Activated CD4-positive, alpha-beta T cell treated with anti-CD3 and anti-CD28 coated beads, Interleukin-2, amount 10 ng/mL, durations not matched to agents 7 days and 5 days (primary cell): ENCODE measurements at places on chromosomes 11 and 22. TPM values are rescaled to one million over a fixed set of nuclear protein-coding genes. Genes with fewer than 3 reads are reported as not detected.

DNA sequence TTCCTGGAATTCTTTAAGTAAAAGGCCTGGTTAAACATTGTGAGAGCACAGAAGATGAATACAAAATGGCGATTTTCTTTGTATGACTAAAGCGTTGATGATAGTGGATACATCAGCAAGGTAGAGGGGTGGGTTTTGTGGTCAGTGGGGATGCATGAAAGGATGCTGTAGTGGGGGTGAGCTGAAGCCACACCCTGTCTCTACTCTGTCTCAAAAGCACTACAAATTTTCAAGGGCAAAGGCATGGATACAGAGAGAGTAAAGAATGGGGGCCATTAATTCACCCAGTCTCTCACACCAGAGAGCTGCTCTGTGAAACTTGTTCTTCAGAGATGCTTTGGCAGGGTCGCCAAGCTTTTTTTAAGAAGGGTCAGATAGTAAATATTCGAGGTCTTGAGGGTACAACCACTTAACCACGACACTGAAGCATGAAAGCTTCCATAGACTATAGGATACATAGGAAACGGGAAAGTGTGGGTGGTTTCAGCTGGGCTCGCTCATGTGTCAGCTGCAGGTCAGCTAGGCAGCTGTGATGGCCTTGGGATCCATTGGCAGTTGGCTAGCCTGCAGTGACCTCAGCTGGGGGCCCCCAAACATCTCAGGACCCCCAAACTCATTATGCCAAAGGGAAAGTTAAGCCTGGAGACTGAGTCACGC lies 8.3 kb downstream of the TMEM138 start:
- H3K4me1 ChIP-seq = peaks cover 12% of the 10 kb centered on the region
- H3K4me3 ChIP-seq = no peak overlapping the region
- H3K27ac ChIP-seq = no peak overlapping the region
- peaks cover 63% of the 10 kb centered on the region for H3K36me3 ChIP-seq
- no peak for DNase-seq

- DNase-seq = no peak
- no peak overlapping the region for H3K4me3 ChIP-seq
- H3K4me1 ChIP-seq = no peaks in the 10 kb centered on the region
- no peaks in the 10 kb centered on the region for H3K27me3 ChIP-seq
Measured at GRCh38 chr11:131206671-131207070, 163.7 kb upstream of the NTM start.

- peaks cover 29% of the 10 kb centered on the region for H3K4me1 ChIP-seq
- no peaks in the 10 kb centered on the region for H3K27me3 ChIP-seq
- no peak overlapping the region for H3K4me3 ChIP-seq
- peaks cover 59% of the 10 kb centered on the region for H3K36me3 ChIP-seq
- peak overlapping the region; percentile 71 for H3K27ac ChIP-seq
Measured at GRCh38 chr22:43993072-43993760, 30.9 kb upstream of the PARVB start.

GRCh38 chr11:47131136-47131535 lies 45.5 kb downstream of the ARFGAP2 start:
- H3K36me3 ChIP-seq = no peaks in the 10 kb centered on the region
- H3K27ac ChIP-seq = no peak overlapping the region
- H3K4me1 ChIP-seq = no peaks in the 10 kb centered on the region
- no peak for DNase-seq

DNA sequence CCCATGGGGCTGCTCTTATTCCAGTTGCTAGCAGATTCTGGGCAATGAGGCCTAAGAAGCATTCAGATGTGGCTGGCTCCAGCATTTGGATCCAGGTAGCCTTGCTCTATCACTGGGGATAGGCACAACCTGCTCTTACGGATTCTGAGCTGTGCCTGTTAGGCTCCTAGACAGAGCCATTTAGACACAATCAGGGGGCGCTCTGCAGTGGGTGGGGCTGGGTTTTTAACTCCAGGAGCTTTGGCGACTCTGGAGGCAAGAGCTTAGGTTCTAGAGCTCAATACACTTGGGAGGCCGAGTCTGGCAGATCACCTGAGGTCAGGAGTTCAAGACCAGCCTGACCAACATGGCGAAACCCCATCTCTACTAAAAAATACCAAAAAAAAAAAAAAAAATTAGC lies 32.0 kb downstream of the KCNC1 start:
- H3K36me3 ChIP-seq = no peaks in the 10 kb centered on the region
- H3K4me1 ChIP-seq = no peaks in the 10 kb centered on the region
- H3K4me3 ChIP-seq = no peak overlapping the region
- DNase-seq = no peak
- H3K27ac ChIP-seq = no peak overlapping the region

GRCh38 chr11:21634491-21634890 lies 558.4 kb upstream of the ANO5 start:
- H3K4me1 ChIP-seq = no peaks in the 10 kb centered on the region
- no peaks in the 10 kb centered on the region for H3K36me3 ChIP-seq

GRCh38 chr11:78647986-78648875 lies 73.6 kb upstream of the NARS2 start:
- peaks cover 2% of the 10 kb centered on the region for H3K4me1 ChIP-seq
- DNase-seq = no peak
- no peak overlapping the region for H3K27ac ChIP-seq
- H3K27me3 ChIP-seq = peaks cover 2% of the 10 kb centered on the region
- no peak overlapping the region for H3K4me3 ChIP-seq
- H3K36me3 ChIP-seq = no peaks in the 10 kb centered on the region

GRCh38 chr11:134398644-134399292 lies 13.3 kb downstream of the B3GAT1 start:
- H3K4me1 ChIP-seq = no peaks in the 10 kb centered on the region
- no peak overlapping the region for H3K27ac ChIP-seq
- DNase-seq = no peak
- H3K27me3 ChIP-seq = peaks cover 9% of the 10 kb centered on the region
- no peak overlapping the region for H3K4me3 ChIP-seq
- H3K36me3 ChIP-seq = no peaks in the 10 kb centered on the region

Gene CCDC188
- 0.23 TPM for total RNA-seq

Gene HTR3A
- not detected for total RNA-seq

Gene SMARCB1
- total RNA-seq = 91.4 TPM

Gene MS4A15
- not detected for total RNA-seq
